Spleen (tissue), 13 donors: ENCODE measurements at places on chromosomes 3 and 15. TPM values are rescaled to one million over a fixed set of nuclear protein-coding genes. Genes with fewer than 3 reads are reported as not detected.
A peak's percentile ranks its signal among the peaks of the same experiment; 100 is the strongest.

The DNAH1 gene
- 35.8 TPM for total RNA-seq

The HRG gene
- not detected for total RNA-seq

DNA sequence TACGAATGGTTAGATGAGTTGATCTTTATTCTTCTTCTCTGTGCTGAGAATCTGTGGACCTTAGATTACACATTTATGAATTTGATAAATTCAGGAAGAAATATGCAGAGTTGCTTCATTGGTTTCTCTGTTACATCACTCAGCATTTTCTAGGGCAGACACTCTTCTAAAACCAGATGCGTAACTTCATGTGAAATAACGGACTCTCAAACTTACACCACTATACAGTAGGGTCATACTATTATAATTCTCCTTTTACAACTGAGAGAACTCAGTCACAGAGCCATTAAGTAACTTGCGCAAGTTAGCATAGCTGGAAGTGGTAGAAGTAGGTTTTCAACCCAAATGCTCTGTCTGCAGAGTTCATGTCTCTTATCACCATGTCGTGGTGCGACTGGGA is 5.7 kb downstream of the TMEM207 start:
- no peak for DNase-seq

DNA sequence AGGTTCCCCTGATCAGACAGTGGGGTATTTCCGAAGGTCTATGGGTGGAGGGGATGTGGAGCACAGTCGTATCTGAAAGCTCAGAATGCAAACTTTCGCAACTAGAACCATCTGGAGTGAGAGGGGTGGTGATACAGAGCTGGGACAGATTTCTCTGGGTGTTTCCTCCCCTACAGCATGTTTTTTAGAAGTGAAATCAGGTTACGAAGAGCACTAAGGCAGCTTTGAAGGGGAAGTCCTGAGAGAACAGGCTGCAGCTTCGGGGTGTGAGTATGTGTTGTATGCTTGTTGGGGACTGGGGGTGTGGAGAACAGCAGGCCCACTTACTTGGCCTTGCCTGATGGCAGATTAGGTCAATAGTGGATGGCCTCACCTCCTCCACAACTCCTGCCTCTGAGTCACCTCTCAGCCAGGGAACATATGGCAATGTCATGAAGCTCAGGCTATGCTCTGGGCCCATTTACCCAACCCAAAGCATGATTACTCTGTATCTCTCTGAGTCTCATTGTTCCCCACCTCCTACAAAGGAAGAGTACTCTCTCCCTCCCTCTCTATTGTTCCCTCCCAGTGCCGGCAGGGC is 107.2 kb upstream of the RASGRP1 start:
- no peak for DNase-seq

The ST3GAL6 gene
- 9.3 TPM for total RNA-seq

The SIDT1 gene
- total RNA-seq: 53.7 TPM

GRCh38 chr15:96347181-96348111 is 16.9 kb downstream of the NR2F2 start:
- peak; percentile 80 for DNase-seq

The PRR20G gene
- not detected for total RNA-seq

The SNX33 gene
- total RNA-seq: 16.6 TPM

DNA sequence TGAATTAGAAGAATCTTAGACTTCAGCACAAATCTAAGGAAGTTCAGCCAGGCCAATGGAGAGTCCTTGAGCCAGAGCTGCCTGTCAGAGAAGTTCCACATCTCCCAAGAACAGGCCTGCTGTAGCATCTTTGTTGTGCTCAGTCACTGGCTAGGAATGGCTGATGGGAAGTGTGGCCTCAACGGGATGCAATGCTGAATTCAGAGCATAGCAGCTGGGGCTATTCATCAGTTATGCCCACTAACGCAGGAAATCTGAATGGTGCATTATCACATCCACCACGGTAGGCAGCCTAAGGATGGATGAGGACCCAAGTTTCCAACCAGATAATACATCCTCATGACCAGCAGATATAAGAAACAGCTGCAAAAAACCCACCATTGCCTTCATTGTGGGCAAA is 3.2 kb upstream of the EIF1B start:
- no peak for DNase-seq

- DNase-seq: no peak
Observed at GRCh38 chr3:133987948-133988484, 41.7 kb downstream of the SLCO2A1 start.

GRCh38 chr3:10738688-10739372 is 77.2 kb upstream of the SLC6A11 start:
- peak; percentile 88 for DNase-seq

The DGKG gene
- 4.3 TPM for total RNA-seq

The FBXW12 gene
- total RNA-seq: not detected

DNA sequence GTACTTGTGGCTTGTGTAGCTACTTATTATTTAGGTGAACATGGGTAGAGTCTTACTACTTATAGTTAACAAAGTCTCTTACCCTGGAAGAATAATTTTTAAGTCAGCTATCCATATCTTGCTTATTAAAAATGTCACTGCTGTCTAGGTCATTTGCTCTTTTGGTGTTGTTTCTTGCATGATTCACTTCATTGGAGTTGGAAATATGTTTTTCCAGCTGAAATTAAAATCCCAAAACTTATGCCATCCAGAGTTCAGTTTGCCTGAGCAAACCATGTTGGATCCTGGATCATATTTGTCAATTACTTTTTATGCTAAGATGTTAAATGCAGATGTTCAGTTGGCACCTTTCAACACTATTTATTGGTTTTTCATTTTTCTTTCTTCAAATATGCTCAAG is 421.0 kb upstream of the RBMS3 start:
- no peak for DNase-seq

The WDR93 gene
- not detected for total RNA-seq

The ROBO2 gene
- 3.9 TPM for total RNA-seq

DNA sequence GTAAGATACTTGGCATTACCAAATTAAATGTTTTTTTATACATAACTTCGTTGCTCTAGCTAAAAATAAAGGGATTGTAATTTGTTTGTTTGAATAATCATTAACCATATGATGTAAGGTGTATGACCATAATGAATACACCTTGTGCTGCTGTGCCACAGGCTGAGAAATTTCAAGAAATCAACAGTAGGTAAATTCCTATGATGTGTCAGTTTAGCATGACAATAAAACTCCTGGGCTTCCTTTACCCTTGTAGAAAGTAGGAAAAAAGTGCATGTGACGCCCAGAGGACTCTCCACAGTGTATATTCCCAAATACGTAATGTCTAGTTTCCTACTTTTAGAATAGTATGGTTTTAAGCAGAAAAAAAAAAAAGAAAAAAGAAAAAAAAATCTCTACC is 208.1 kb downstream of the SATB1 start:
- no peak for DNase-seq

DNA sequence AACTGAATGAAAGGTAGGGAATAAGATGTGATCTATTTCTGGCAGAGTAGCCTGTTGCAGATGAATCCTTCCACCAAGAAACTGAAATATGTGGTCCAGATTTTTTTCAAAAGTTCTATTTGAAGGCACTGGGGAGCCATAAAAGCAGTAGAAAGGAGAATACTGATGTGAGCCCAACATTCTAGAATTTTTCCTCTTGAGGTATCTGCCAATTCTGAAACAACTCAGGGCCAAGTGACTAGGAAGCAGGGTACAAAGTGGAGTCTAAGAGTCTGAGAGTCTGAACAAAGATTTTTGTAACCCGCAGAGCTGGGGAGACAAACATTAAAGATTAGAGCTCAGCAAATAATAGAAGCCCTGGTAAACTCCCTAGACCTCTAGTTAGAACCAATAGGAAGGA is 58.3 kb upstream of the SLCO3A1 start:
- no peak for DNase-seq

The LCTL gene
- total RNA-seq: not detected

The TMEM207 gene
- total RNA-seq: not detected

DNA sequence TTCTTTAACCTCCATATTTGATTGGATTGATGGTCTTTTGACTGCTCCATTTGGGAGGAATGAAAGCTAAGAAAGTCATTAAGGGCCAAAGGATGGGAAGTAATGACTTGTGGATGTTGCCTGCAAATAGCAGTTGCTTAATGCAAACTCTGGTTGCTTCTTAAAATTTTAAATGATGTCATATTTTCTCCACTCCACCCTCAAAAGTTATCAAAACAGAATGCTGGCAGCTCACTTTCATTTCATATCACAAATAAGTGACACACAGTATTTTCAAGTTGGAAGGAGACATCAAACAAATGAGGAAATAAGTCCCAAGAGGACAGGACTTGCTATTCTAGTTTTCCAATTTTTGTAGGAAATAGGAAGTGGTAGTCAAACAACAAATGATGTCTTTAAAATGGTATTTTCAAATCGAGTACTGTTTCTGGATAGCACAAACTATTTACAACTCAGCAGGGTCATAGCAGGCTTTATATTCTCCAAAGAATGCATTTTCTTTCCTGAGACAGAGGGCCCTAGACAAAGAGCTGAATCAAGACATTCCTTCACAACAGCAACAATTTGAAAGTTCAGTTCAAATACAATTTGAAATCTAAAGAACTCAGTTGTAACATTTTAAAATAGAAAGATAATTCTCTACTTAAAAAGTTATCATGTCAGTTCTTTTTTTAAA is 165.1 kb upstream of the UBE2E1 start:
- no peak for DNase-seq

GRCh38 chr15:67017311-67017710 is 48.1 kb upstream of the SMAD3 start:
- no peak for DNase-seq

GRCh38 chr3:106590216-106590615 is 721.4 kb upstream of the CBLB start:
- no peak for DNase-seq

The APOD gene
- total RNA-seq: 3.5 TPM
